Liver (tissue), 10 donors: ENCODE measurements at places on chromosomes 7 and 10.

DNA sequence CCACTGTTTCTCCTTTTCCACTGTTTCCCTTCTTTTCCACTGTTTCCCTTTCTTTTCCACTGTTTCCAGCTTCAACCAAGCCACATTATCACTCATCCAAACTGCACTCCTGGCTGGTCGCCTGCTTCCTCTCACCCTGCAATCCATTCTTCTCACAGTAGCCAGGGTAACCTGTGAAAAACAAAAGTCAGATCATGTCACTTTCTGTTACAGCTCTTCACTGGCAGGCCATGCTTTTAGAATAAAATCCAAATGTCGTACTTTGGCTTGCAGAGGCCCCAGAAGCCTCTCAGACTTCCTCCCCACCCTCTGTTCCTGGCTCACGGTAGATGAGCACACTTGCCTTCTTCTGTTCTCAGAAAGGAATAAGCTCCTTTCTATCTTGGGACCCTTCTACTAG is 33.9 kb downstream of the STARD3NL start:
- H3K36me3 ChIP-seq: no peaks in the 10 kb centered on the region
- DNase-seq: no peak
- no peaks in the 10 kb centered on the region for H3K27me3 ChIP-seq
- no peak overlapping the region for H3K4me3 ChIP-seq
- no peak overlapping the region for H3K27ac ChIP-seq
- peaks cover 6% of the 10 kb centered on the region for H3K4me1 ChIP-seq

GRCh38 chr7:134731616-134732015 is 47.8 kb upstream of the CALD1 start:
- no peak overlapping the region for H3K4me3 ChIP-seq
- H3K36me3 ChIP-seq: no peaks in the 10 kb centered on the region
- H3K4me1 ChIP-seq: no peaks in the 10 kb centered on the region
- H3K27ac ChIP-seq: no peak overlapping the region
- no peak for DNase-seq

DNA sequence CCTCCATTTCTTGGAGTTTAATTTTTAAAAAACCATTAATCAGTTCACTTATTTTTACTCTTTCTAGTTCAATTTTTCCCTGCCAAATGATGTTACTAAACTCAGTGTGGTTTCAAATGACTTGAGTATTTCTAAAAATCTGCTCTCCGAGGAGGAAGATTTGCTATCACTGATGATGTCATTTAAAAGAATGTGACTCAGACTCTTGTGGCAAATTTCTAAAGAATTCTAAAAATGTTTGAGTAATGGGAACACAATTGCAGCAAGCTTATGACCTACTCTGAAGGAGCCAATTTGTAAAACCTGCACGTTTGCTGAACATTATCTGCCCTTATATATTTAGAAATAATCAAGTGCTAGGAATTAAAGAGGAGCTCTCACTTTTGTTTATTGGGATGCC is 88.6 kb downstream of the SPAG6 start:
- H3K27me3 ChIP-seq: no peaks in the 10 kb centered on the region
- H3K4me1 ChIP-seq: peaks cover 18% of the 10 kb centered on the region
- no peaks in the 10 kb centered on the region for H3K36me3 ChIP-seq
- DNase-seq: no peak
- H3K4me3 ChIP-seq: no peak overlapping the region

GRCh38 chr7:3272691-3273141 is 28.3 kb upstream of the SDK1 start:
- no peak for DNase-seq
- no peaks in the 10 kb centered on the region for H3K27me3 ChIP-seq
- H3K4me1 ChIP-seq: no peaks in the 10 kb centered on the region
- no peaks in the 10 kb centered on the region for H3K36me3 ChIP-seq
- H3K4me3 ChIP-seq: no peak overlapping the region

- H3K27me3 ChIP-seq: no peaks in the 10 kb centered on the region
- no peak for DNase-seq
- no peak overlapping the region for H3K27ac ChIP-seq
- no peaks in the 10 kb centered on the region for H3K36me3 ChIP-seq
- H3K4me1 ChIP-seq: no peaks in the 10 kb centered on the region
Measured at GRCh38 chr10:48620719-48621118, 15.8 kb upstream of the ARHGAP22 start.

DNA sequence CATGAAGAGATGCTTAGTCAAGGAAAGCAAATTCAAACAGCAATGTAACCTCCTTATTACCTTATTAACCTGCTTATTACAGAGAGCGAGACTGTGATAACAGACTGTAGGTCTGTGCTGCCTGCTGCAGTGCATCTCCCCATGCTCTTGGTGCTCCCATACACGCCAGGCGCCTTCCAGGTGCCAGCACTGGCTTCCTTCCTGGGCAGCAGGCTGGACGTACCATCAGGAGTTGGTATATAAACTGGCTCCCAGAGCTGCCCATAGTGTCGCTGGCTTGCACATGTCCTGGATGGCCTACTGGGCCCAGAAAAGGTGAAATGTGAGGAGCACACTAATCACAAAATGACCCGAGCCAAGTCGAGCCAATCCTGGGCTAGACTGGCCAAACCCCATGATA is 13.5 kb downstream of the ATP6V0E2 start:
- H3K27ac ChIP-seq: no peak overlapping the region
- no peaks in the 10 kb centered on the region for H3K36me3 ChIP-seq
- H3K4me3 ChIP-seq: no peak overlapping the region
- no peak for DNase-seq

DNA sequence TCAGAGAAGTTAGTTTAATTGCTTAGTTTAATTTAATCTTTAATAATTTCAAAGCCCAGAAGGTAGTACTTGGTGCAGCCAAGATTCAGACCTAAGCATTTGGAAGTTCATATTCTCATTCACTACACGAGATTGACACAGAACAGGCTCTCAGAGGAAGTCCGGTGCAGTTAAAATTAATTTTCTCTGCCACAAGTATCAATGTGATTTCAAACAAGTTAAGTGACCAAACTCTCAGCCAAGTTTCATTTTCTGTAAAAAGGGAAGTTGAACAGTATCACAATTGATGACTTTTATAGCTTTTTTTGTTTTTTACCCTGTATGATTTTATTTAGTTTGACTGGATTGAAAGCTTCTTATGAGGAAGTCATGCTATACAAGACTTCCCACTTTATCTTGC is 1494.9 kb upstream of the LRRTM3 start:
- H3K4me3 ChIP-seq: no peak overlapping the region
- DNase-seq: no peak
- H3K36me3 ChIP-seq: no peaks in the 10 kb centered on the region
- no peaks in the 10 kb centered on the region for H3K4me1 ChIP-seq

DNA sequence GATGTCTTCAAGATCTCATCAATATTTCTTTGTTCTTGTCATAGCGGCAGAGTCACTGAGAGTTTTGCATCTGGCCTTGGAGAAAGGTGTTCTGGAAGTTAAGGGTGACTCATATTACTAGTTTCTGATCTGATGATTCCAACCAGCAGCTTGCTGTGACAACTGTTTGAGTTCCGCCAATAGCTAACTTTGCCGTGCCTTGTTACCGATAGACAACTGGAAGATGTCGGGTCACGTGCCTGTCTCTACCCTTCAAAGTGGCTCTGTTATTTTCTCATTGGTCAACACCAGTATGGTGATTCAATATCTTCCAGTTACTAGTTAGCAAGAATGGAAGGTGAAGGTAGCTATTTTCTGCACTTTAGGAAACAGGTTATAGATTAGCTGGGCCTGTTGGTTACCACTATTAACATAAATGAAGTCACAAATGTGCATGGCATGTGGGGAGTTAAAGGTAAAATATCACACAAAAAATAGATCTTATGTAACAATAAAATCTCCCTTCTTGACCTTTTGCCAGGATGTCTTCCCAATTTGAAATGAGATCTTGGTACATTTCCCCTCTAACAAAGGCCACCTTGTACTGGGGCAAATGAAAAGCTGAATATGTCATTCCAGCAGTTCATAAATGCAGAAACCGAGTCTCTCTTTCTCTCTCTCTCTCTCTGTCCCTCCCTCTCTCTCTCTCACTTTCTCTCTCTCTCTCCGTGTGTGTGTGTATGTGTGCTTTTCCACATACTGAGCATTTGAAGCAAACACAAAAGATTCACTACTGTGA is 2.6 kb upstream of the MGAM2 start:
- no peak overlapping the region for H3K4me3 ChIP-seq
- H3K27me3 ChIP-seq: no peaks in the 10 kb centered on the region

GRCh38 chr7:139041378-139042085 is 5.7 kb upstream of the ZC3HAV1L start:
- peaks cover 9% of the 10 kb centered on the region for H3K36me3 ChIP-seq
- H3K4me1 ChIP-seq: peaks cover 4% of the 10 kb centered on the region
- H3K4me3 ChIP-seq: no peak overlapping the region
- H3K27ac ChIP-seq: no peak overlapping the region

- no peaks in the 10 kb centered on the region for H3K36me3 ChIP-seq
- no peaks in the 10 kb centered on the region for H3K4me1 ChIP-seq
- H3K27ac ChIP-seq: no peak overlapping the region
Measured at GRCh38 chr7:115122388-115122787, 200.5 kb downstream of the MDFIC start.

- no peak overlapping the region for H3K4me3 ChIP-seq
- H3K27me3 ChIP-seq: no peaks in the 10 kb centered on the region
- no peaks in the 10 kb centered on the region for H3K36me3 ChIP-seq
- peaks cover 9% of the 10 kb centered on the region for H3K4me1 ChIP-seq
- H3K27ac ChIP-seq: no peak overlapping the region
- DNase-seq: no peak
Measured at GRCh38 chr7:111108000-111108399, 17.1 kb downstream of the LRRN3 start.

DNA sequence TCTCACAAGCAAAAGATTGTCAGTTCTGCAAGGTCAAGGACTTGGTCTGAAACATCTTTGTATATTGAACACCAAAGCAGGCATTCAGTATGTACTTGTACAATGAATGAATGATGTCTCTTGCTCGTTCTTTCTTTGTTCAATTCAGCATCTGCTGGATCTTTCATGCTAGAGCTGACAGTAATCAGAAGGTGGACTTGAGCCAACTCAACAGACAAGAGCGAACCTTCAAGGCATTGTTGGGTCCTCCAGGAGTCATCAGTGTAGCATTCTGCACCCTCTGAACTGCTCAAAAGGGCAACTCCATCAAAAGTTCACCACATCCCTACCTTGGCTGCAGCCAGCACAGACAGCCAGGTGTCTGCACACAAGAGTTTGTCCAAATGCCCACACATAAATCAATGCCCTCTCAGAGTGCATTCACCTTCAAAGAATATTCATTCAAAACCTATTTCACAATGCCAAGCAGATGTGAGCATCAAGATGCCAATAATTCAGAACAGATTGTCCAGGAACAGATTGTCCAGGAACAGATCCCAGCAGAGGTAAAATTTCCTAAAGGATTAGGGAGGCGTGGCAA is 386.7 kb downstream of the CALN1 start:
- H3K4me1 ChIP-seq: no peaks in the 10 kb centered on the region
- H3K4me3 ChIP-seq: no peak overlapping the region
- DNase-seq: no peak
- no peak overlapping the region for H3K27ac ChIP-seq
- no peaks in the 10 kb centered on the region for H3K27me3 ChIP-seq

DNA sequence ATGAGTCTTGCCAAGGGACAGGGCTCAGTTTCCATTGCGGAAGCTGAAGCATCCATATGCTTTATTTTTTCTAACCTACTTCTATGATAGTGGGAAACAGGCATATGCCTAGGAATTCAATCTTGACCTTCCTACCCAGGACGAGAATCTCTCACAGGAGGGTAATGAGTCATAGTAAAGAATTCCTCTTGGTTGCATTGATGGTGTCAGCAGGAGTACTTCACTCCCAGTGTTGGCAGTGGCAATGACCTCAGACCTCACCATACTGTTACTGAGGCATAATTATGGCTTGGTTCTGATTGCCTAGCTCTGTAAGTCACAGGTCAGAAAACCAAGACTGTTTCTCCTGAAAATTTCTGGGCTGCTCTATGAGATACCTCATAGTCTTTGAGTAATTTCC is 552.9 kb downstream of the ARL4A start:
- H3K4me3 ChIP-seq: no peak overlapping the region
- H3K27ac ChIP-seq: no peak overlapping the region
- no peaks in the 10 kb centered on the region for H3K4me1 ChIP-seq
- H3K36me3 ChIP-seq: no peaks in the 10 kb centered on the region
- H3K27me3 ChIP-seq: no peaks in the 10 kb centered on the region
- no peak for DNase-seq

DNA sequence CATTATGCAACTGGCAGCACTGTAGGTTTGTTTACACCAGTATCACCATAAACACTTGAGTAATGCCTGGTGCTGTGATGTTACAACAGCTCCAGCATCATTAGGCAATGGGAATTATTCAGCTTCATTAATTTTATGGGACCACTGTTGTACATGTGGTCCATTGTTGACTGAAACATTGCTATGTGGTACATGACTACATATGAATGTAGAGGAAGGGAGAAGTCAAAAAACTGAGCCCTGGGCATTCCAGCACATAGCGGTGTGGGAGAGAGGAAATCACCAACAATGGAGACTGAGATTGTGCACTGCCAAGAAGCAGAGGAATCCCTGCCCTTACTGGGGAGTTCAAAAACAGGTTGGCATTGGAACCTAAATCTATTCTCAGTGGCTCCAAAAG is 89.0 kb downstream of the TRIM24 start:
- no peak for DNase-seq
- peaks cover 24% of the 10 kb centered on the region for H3K36me3 ChIP-seq
- H3K4me3 ChIP-seq: no peak overlapping the region
- H3K4me1 ChIP-seq: no peaks in the 10 kb centered on the region
- H3K27ac ChIP-seq: no peak overlapping the region

- no peak overlapping the region for H3K4me3 ChIP-seq
- H3K36me3 ChIP-seq: no peaks in the 10 kb centered on the region
- DNase-seq: no peak
- no peaks in the 10 kb centered on the region for H3K27me3 ChIP-seq
- peaks cover 2% of the 10 kb centered on the region for H3K4me1 ChIP-seq
- H3K27ac ChIP-seq: no peak overlapping the region
Measured at GRCh38 chr10:58662314-58662713, 149.6 kb downstream of the BICC1 start.

GRCh38 chr10:75434291-75434690 is 2.9 kb downstream of the LRMDA start:
- no peak overlapping the region for H3K4me3 ChIP-seq
- H3K27me3 ChIP-seq: no peaks in the 10 kb centered on the region
- DNase-seq: no peak
- no peak overlapping the region for H3K27ac ChIP-seq

DNA sequence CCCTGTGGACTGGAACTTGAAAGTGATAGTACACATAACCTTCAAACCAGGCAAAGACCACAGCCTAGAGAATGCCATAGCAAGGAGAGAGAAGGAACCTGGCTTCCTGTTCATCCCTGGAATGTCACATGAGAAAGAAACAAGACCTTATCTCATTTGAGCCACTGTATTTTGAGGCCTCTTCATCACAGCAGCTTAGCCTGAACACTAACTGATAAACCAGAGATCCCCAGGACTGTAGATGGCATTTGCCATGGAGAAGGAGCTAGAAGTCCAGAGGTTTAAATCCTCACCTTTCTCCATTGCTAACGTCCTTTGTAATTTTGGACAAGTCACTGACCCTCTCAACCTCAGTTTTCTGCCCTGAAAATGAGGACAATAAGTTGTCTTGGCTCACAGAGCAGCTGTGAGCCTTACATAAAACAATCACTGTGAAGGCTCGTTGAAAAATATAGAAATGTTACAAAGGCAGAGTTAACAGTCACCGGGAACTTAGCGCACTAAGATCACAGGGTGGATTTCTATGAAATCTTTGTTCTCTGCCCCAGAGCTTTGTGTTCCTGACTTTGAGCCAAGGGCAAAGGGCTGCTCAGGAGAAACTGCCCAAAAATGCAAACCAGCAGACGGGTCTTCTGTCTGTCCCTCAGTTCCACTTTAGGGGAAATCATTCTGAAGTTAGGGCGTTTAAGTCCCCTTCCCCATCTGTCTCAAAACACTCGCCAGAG is 197.0 kb downstream of the USP6NL start:
- no peaks in the 10 kb centered on the region for H3K4me1 ChIP-seq
- no peaks in the 10 kb centered on the region for H3K36me3 ChIP-seq
- no peak overlapping the region for H3K27ac ChIP-seq
- DNase-seq: no peak
- no peaks in the 10 kb centered on the region for H3K27me3 ChIP-seq
